D721Med (cell line): ENCODE measurements at places on chromosomes 4 and X.

GRCh38 chrX:110734894-110735541 lies 60.6 kb downstream of the CHRDL1 start:
- no peak for DNase-seq

DNA sequence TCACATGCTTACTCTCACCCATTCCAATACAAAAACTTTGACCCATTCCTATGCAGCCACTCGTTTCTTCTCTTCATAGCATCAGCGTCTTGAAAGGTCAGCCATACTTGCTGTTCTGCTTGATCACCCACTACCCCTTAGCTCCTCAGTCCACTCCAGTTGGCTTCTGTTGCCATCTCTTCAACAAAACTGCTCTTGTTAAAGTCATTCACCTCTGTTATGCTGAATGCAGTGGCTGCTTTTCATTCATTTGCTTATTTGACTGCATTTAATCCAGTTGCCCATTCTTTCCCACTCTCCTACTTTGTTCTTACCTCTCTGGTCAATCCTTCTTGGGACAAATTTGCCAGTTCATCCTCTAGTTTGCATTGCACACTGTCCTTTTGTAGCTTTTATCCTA lies 24.9 kb downstream of the CEP135 start:
- DNase-seq: no peak

GRCh38 chr4:102076622-102077021 lies 268.7 kb downstream of the SLC39A8 start:
- DNase-seq: no peak

- DNase-seq: no peak
Observed at GRCh38 chrX:102934624-102935023, 2.4 kb upstream of the RAB40AL start.

GRCh38 chr4:155759372-155760252 lies 791 bp downstream of the GUCY1B1 start:
- peak; percentile 25 for DNase-seq

- DNase-seq: no peak
Observed at GRCh38 chr4:161538941-161539340, 624.9 kb downstream of the FSTL5 start.

DNA sequence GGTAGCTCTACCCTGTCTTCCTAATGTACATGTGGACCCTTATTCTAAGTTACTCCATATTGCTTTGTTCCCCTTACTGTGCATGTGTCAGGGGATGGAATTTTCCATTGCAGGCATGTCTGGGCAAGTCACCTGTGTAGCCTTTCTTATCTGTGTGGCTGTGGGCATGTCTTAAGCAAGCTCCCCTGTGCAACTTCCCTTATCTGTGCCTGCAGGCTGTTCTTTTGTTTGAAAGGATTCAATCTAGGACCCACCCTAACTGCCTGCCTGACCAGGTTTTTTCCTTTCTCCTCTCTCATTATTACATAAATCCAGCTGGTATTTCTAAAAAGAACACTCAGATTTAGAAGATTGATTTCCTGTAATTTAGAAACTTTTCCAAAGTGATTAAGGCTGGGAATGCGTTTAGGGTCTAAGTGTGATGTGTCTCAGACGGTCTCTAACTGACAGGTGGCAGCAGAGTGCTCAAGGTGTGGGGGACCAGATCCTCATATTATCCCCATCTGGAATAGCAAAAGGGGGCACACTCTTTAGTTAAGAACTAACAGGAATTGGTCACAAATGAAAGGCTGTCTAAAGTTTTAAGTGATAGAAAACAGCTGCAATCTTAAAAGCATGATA lies 198.9 kb upstream of the PPP1R2C start:
- no peak for DNase-seq

- no peak for DNase-seq
Observed at GRCh38 chr4:142386449-142386848, 459.7 kb downstream of the INPP4B start.

DNA sequence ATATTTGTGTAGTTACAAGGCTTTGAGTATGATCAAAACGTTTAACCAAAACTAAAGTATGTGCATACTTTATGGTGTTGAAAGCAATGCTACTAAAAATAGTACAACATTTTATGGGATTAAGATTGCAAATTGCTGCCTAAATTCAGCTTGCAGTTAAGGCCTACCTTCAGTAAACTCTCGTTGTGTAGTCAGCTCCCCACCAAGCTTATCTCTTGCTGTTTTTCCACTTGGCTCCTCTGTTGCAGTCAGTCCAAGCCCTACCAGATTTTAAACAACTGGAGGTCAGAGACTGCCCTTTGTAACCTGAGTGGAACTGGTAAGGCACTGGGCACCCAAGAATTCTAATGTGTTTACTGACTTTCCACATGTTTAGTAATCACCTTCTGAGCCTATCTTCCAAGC lies 25.7 kb downstream of the AFF1 start:
- no peak for DNase-seq

DNA sequence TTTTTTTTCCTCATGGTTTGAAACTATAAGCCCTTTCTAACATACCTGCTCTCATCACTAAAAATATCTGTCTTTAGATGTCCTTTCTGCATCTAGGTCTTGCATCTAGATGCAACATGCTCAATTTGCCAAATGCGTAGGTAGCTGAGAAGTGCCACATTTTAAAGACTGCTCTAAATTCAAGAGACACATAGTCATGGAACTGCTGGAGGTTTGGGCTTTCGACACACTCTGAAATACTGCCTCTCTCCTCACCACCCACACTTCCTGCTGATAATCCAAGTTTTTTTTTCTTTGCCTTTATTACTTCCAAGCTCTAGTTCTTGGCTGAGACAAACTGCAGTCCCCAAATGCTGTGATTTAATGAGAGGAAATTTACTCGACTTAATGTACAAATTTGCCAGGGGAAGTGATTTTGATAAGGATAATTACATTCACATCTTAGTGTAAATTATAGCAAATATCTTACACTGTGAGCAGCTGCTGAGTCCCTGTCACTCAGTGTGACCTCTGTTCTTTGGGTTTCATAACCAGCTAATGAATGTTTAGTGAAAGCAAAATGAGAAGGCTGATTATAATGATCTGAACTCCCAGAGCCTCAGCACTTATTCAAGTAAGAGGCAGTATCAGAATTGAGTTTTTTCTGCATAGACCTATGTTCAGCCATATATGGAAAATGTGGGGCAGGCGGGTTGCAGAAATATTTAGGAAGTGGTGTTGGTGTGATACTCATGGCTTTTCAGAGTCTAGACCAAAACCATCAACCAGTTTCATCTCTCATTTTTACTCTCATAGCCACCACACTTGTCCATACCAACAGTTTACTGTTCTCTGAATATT lies 31.3 kb downstream of the DRD5 start:
- DNase-seq: no peak

- no peak for DNase-seq
Observed at GRCh38 chr4:43369036-43369594, 476.6 kb downstream of the GRXCR1 start.

DNA sequence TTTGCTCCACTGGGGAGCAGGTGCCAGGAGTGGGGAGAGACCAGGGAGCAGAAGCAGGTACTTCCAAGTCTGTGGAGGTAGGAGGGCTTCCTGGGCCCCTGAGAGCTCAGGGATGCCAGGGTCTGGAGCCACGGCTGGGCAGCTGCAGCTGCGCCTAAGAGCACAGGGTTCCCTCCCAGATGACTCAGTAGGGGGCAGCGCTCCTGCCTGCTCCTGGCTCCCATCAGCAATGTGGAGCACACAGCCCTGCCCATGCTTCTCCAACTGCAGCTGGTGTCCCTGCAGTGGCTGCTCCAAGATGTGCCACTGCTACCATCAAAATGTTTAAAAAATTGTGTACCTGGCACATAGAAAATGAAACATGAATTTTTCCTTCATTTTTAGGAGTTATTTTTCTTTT lies 1028.2 kb downstream of the PCDH7 start:
- DNase-seq: no peak

GRCh38 chrX:37995428-37995827 lies 10.9 kb upstream of the SYTL5 start:
- no peak for DNase-seq

DNA sequence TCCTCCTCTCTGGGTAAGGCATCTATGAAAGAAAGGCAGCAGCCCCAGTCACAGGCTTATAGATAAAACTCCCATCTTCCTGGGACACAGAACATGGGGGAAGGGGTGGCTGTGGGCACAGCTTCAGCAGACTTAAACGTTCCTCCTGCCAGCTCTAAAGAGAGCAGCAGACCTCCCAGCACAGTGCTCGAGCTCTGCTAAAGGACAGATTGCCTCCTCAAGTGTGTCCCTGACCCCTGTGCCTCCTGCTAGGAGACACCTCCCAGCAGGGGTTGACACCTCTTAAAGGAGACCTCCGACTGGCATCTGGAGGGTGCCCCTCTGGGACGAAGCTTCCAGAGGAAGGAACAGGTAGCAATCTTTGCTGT lies 89.9 kb downstream of the EFHC2 start:
- no peak for DNase-seq

- no peak for DNase-seq
Observed at GRCh38 chr4:123652476-123652875, 255.9 kb downstream of the SPRY1 start.

GRCh38 chrX:69505772-69506616 lies 1.9 kb downstream of the NALF2 start:
- no peak for DNase-seq
